Parietal lobe (tissue), 2 donors: ENCODE measurements at places on chromosomes 6 and 20. TPM values are rescaled to one million over a fixed set of nuclear protein-coding genes. Genes with fewer than 3 reads are reported as not detected.

RIPOR3 gene
- 2.2 TPM for total RNA-seq

NRSN2 gene
- total RNA-seq: 44.4 TPM

LGSN gene
- total RNA-seq: 0.63 TPM

PPIL6 gene
- total RNA-seq: 24.1 TPM

TBC1D7 gene
- 53.5 TPM for total RNA-seq

CDC5L gene
- 43.8 TPM for total RNA-seq

IGF2R gene
- total RNA-seq: 42.9 TPM

OR2H2 gene
- total RNA-seq: not detected

CST5 gene
- not detected for total RNA-seq

SLC35D3 gene
- total RNA-seq: not detected

BFSP1 gene
- 0.31 TPM for total RNA-seq

KIFC1 gene
- 7.8 TPM for total RNA-seq

B3GAT2 gene
- total RNA-seq: 19.4 TPM

SEMG1 gene
- total RNA-seq: not detected

APCDD1L gene
- not detected for total RNA-seq

EYA2 gene
- 0.94 TPM for total RNA-seq

HLA-DOB gene
- not detected for total RNA-seq

PKIB gene
- total RNA-seq: 0.94 TPM

DEK gene
- 138 TPM for total RNA-seq

TRIM10 gene
- total RNA-seq: 0.31 TPM

PAK5 gene
- total RNA-seq: 67.0 TPM

LST1 gene
- not detected for total RNA-seq
